ENCODE measurements at places on chromosomes 16 and 17.

DNA sequence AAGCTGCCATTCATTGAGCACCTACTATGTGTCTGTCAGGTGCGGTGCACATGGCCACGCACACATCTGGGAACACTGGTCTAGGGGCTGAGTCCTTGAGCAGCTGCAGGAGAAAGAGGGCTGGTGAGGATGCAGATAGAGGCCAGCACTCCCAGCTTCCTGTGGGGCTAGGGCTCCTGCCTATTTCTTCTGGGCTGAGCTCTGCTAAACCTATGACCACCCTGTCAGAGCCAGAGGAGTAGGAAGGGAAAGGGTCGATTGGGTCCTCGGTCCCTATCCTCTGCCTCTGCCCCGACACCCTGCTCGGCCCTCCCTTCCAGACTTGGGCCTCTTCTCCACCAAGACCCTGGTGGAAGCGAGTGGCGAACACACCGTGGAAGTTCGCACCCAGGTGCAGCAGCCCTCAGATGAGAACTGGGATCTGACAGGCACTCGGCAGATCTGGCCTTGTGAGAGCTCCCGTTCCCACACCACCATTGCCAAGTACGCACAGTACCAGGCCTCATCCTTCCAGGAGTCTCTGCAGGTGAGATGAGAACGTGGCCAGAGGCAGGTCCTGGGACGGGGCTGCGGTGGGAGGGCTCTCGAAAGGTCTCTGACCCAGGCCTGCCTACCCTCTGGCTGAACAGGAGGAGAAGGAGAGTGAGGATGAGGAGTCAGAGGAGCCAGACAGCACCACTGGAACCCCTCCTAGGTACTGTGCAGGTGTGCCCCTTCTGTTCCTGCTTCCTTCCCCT, 4.0 kb upstream of the TMEM88 start:
- DNase-seq, result peak; percentile 16

GRCh38 chr17:12856416-12856815, 67.1 kb downstream of the ARHGAP44 start:
- no peak for DNase-seq

GRCh38 chr16:590188-590814, 435 bp downstream of the RAB40C start:
- no peak for DNase-seq

DNA sequence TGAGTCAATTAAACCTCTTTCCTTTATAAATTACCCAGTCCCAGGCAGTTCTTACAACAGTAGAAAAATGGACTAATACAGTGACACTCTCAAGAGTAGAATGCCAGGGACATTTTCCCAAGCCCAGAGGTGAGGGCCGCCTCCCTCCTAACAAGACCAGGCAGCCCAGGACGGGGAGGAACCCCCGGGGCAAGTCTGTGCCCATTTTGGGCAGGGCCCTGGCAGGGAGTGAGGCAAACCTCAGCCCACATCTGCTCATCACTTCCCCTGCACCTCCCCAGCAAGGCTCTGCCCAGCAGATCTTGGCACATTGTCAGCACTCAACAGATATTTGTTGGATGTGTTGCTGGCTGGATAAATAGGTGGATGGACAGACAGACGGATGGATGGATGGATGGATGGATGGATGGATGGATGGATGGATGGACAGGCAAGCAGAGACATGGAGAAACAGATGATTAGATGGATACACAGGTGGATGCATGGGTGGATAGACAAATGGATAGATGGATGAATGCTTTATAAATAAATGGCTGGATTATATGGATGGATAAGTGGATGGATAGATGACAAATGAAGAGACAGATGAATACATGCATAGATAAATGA, 271.3 kb downstream of the PARN start:
- DNase-seq, result no peak

- peak; percentile 55 for DNase-seq
Observed at GRCh38 chr17:50779747-50780353, 12.5 kb upstream of the ANKRD40CL start.

DNA sequence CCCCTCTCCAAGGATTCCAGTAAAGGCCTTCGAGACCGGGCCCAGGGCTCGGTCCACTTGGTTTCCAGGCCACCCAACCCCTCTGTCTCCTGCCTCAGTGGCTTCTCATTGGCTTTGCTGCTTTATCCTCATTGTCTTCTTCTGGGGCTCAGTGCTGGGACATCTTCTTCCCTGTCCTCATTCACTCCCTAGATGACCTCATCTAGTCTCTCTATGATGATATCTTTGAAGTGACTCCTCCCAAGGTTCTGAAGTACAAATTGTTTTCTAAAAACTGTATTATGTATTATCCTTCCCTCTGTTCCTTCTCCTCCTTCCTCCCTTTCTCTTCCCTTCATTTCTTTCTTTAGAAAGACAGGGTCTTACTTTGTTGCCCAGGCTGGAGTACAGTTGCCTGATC, 27.1 kb upstream of the NDRG4 start:
- no peak for DNase-seq

DNA sequence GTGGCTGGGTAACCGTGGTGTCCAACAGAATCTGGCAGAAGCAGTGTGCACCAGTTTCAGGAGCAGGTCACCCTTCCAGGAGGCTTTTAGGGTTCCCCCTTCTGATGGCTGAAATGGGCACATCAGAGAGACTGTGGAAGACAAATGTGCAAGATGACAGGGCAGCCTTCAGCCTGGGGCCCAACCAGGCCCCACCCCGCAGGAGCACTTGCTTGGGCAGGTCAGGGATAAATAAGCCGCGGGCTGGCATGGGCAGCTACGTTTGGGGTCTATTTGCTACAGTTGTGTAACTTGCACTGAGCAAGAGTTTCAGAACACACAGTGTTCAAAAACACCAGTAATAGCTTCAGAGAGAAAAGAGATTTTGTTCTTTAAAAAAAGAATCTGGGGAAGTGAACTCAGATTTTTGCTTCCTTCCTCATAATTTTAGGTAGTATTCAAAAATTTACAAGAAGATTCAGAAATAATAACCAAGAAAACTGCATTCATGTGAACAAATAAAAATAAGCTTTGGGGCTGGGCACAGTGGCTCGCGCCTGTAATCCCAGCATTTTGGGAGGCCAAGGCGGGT, 44.9 kb upstream of the BAHCC1 start:
- no peak for DNase-seq

GRCh38 chr16:55508941-55509931, at the start of gene LPCAT2:
TSS of gene LPCAT2 (plus strand) at chr16:55509072. CDS start at chr16:55509182, 110 bp downstream.
- DNase-seq, result peak; percentile 24

GRCh38 chr17:61442878-61443474, 9.2 kb upstream of the TBX4 start:
- no peak for DNase-seq

DNA sequence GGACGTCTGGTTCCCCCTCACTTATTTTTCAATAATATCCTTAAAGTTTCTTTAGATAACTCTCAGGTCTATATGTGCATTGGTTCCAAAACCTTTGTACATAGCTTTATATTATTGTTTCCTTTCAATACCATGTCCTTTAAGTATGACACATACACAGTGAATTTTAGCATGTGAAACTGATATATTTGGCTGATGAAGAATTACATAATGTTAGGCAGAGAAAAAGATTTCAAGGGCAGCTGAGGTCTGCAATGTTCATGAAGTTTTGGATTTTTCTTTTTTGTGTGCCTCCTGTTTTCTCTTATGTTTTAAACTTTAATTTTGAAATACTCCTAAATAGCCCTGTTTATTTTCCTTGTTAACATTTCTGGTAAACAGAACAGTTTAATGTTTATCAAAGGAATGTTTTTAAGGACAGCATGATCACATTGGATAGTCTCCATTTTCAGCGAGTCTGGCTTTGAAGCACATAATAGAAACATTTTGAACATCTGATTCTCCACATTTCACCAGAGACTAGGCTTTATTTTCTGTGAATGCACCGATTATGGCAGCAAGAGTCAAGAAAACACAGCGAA, 32.9 kb upstream of the FBXO47 start:
- no peak for DNase-seq

- no peak for DNase-seq
Observed at GRCh38 chr17:48593126-48593829, at the start of gene HOXB5. TSS of gene HOXB5 (minus strand) at chr17:48593779. CDS start at chr17:48593682, 97 bp downstream.

- no peak for DNase-seq
Observed at GRCh38 chr17:55144518-55144917, 120.2 kb upstream of the HLF start.

DNA sequence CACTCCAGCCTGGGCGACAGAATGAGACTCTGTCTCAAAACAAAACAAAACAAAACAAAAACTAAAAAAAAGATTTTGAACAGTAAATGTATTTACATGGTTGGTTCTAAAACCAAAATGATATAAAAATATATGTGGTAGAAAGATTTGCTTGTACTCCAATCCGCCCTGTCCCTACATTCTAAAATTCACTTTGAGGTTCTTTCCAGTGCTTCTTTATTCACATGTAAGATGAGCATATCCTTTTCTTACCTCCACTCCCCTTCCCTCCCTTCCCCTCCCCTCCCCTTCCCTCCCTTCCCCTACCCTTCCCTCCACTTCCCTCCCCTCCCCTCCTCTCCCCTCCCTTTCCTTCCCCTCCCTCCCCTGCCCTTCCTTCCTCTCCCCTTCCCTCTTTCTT, 34.4 kb downstream of the RAP1GAP2 start:
- DNase-seq, result no peak

DNA sequence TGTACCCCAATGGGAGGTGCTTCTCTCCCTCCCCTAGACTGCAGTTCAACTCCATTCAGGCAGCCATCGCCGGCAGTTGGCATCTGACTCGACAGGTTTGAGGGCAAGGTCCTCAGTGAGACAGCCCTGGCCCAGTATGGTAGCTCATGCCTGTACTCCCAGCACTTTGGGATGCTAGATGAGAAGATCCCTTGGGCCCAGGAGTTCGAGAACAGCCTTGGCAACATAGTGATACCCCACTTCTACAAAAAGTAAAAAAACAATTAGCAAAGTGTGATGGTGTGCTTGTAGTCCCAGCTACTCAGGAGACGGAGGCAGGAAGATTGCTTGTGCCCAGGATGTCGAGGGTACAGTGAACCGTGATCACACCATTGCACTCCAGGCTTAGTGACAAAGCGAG, 12.1 kb downstream of the VPS35L start:
- no peak for DNase-seq

- DNase-seq, result no peak
Observed at GRCh38 chr16:54312502-54312991, 26.0 kb upstream of the IRX3 start.

DNA sequence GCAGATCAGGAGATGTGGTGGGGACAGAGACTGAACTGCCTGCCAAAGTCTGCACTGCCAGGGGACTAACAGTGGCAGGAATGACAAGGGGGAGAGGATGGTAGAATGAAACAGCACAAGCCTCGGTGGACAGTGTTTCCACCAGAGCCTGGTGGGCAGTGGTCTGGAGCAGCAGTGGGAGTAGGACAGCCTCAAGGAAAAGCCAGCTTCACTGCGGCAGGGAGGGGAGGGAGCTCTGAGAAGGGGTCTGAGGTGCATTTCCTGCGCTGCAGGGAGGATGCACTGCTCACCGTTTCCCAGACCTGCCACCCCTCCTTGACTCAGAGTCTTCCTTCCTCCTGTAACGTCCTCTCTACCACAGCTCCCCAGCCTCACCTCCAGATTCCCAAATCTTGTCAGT, 33.8 kb downstream of the MARCHF10 start:
- no peak for DNase-seq

GRCh38 chr17:39209317-39210092, 9.4 kb downstream of the RPL19 start:
- DNase-seq, result peak; percentile 81

- no peak for DNase-seq
Observed at GRCh38 chr17:60535382-60536279, 9.6 kb upstream of the APPBP2 start.

DNA sequence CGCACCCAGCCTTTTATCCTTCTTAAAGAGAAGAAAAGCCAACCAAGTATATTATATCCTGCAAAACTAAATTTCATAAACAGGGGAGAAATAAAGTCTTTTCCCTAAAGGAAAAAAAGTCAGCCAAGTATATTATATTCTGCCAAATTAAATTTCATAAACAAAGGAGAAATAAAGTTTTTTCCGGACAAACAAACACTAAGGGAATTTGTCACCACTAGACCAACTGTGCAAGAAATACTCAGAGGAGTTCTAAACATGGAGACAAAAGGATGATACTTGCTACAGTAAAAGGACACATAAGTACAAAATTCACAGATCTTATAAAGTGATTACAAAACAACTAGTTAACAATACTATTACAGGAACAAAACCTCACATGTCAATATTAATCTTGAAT, 14.4 kb upstream of the CCL18 start:
- DNase-seq, result no peak

DNA sequence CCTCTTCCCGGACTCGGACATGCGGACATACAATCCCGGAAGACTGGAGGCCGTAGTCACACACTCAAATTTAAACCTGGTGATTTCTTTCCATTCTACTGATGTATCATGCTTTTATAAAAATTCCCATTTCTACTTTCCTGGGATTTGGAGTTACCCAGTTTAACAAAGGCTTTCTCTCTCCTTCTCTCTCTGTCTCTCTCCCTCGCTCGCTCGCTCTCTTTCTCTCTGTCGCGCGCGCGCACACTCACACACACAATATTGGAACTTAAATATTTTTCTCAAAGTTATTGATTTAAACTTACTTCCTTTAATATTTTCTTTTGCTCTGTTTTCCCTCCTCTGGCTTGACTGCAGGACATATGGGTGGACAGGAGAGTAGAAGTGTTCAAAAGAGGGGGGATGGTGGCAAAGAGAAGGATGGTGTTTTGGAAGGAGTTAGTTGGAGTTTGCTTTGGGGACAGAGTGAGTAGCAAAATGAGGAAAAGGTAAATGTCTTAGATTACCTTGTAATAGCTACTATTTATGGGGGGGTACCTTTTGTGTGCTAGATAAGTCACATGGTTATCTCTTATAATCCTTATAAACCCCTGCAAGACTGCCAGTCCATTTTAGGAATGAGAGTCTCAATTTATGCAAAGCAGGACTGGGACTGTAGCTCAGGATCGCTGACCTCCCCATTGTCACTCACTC, 878 bp upstream of the TRIM25 start:
- DNase-seq, result no peak

DNA sequence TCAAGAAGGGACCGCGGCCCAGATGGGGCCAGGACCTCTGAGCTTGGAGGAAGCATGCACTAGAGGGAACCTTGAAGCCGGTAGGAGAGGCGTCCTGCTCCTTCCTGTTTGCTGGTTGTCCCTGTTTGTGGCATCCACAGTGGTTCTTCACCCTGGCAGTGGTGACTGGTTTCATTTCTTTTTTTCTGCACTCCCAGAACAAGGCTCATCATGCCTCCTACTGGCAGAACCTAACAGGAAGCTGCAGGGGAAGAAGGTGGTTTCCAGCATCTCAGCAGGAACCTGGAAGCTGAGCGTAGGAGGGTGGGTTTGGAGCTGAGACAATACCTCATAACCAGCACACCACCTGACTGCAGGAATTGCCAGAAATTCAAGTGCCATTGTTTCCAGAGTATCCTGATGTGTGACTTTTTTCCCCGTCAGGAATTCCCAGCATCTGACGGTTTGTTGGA, 5.8 kb downstream of the TMEM231 start:
- peak; percentile 58 for DNase-seq
